Smooth muscle cell of trachea (primary cell): ENCODE measurements at places on chromosomes 2 and 18. TPM values are rescaled to one million over a fixed set of nuclear protein-coding genes. Genes with fewer than 3 reads are reported as not detected.

POTEI gene
- under 0.01 TPM in 1 of 2 replicates, not detected in the other for total RNA-seq

CERKL gene
- total RNA-seq: 0.15 and 0.17 TPM in 2 replicates

SIGLEC15 gene
- total RNA-seq: 3.1 and 5.7 TPM in 2 replicates

HTR2B gene
- total RNA-seq: 9.8 and 15.3 TPM in 2 replicates

SNORC gene
- 0.29 and 1.7 TPM in 2 replicates for total RNA-seq

COL4A4 gene
- 0.50 and 0.87 TPM in 2 replicates for total RNA-seq

EFHD1 gene
- under 0.01 TPM in 1 of 2 replicates, not detected in the other for total RNA-seq

NEU2 gene
- total RNA-seq: not detected in 2 replicates

REG1B gene
- not detected in 2 replicates for total RNA-seq

REG3A gene
- not detected in 2 replicates for total RNA-seq

MGAT4A gene
- total RNA-seq: 0.83 and 2.2 TPM in 2 replicates

LINC00305 gene
- total RNA-seq: not detected in 2 replicates

CNOT11 gene
- 18.8 and 29.9 TPM in 2 replicates for total RNA-seq

AQP12B gene
- total RNA-seq: 0.17 TPM in 1 of 2 replicates, not detected in the other

ODC1 gene
- 96.6 and 147 TPM in 2 replicates for total RNA-seq

TCF4 gene
- 35.7 and 110 TPM in 2 replicates for total RNA-seq

PLEK gene
- total RNA-seq: under 0.01 TPM in 1 of 2 replicates, not detected in the other

CRYBA2 gene
- total RNA-seq: not detected in 2 replicates

ARHGAP28 gene
- 13.4 and 21.5 TPM in 2 replicates for total RNA-seq

CYP1B1 gene
- total RNA-seq: 31.1 and 184 TPM in 2 replicates

EML6 gene
- total RNA-seq: 0.15 and 0.66 TPM in 2 replicates

ITGA6 gene
- 17.5 and 56.3 TPM in 2 replicates for total RNA-seq

CRYGD gene
- total RNA-seq: not detected in 2 replicates

PSD4 gene
- total RNA-seq: 1.6 and 5.0 TPM in 2 replicates
